ENCODE measurements at places on chromosomes 11 and 22. TPM values are rescaled to one million over a fixed set of nuclear protein-coding genes. Genes with fewer than 3 reads are reported as not detected.
A peak's percentile ranks its signal among the peaks of the same experiment; 100 is the strongest.

GRCh38 chr22:21780259-21780658, 44.7 kb upstream of the YPEL1 start:
- H3K36me3 ChIP-seq, result no peaks in the 10 kb centered on the region
- H3K27me3 ChIP-seq, result no peaks in the 10 kb centered on the region
- H3K27ac ChIP-seq, result no peak overlapping the region
- no peak for DNase-seq

- no peaks in the 10 kb centered on the region for H3K4me1 ChIP-seq
- no peak for DNase-seq
- no peaks in the 10 kb centered on the region for H3K36me3 ChIP-seq
- H3K27me3 ChIP-seq, result no peaks in the 10 kb centered on the region
Measured at GRCh38 chr22:24214467-24215285, 30.2 kb downstream of the GGT5 start.

DNA sequence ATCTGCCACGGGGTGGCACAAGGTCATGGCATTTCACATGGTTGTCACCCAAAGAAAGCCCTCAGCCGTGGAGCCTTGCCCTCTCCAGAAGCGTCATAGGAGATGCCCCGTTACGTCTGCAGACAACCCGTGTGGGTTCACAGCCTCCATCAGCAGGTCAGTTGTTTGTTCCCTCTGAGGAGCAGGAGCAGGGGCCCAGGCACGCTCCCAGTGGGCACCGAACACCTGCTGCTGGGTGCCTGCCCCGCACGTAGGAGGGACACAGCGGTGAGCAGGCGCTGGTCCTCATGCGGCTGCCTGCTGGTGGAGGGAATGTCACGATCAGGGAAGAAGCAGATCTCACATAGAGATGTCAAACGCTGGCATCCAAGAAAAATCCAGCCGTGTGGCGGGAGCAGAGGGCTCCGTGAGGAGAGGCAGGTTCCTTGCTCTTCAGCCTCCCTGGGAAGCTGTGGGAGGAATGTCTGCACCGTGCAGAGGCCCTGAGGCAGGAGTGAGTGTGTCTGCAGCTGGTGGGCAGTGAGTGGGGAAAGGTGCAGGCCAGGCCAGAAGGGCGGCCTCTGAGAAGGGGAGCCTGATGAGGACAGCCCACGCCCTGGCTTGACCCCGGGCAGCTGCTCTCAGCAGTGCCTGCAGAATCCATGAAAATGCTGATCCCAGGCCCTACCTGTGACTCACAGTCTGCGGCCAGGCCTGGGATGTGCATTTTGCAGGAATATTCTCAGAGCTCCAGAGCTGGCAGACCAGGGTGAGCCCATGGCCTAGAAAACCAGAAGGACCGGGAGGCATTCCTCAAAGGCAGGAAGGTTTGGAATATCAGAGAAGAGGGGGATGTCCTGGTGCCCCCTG, 36.4 kb upstream of the TH start:
- H3K36me3 ChIP-seq, result no peaks in the 10 kb centered on the region
- no peaks in the 10 kb centered on the region for H3K27me3 ChIP-seq
- H3K27ac ChIP-seq, result no peak overlapping the region
- H3K4me1 ChIP-seq, result no peaks in the 10 kb centered on the region
- peak; percentile 4 for DNase-seq

DNA sequence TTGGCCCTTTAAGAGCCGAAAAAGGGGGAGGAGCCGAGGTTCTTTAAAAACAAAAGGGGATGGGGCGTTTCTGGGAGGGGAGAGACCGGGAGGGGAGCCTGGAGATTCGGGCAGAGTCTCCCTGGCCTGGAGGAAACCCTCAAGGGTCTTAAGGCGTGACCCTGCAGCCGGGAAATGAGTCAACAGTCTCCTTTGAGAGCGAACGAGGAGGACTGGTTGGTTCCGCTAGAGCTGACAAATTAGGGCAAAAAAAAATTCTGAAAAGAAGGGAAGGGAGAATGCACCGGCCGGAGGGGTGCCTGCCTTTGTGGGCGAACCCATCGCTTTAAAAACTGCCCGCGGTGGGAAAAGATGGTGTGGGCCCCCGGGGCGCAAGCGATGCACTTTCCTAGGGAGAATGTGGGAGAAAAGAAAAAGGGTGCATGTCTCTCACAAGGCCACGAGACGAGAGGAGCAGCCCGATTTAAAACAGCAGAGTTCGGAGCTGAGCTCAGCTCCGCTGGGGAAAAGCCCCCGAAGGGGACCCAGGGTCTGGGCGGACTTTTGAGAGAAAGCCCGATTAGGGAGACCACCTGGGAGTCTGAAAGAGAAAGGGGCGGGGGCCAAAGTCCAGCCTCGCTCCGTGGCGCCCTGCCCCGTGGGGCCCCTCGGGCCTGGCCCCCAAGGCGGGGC, 874 bp downstream of the ZFTA start:
- no peaks in the 10 kb centered on the region for H3K27me3 ChIP-seq
- H3K36me3 ChIP-seq, result no peaks in the 10 kb centered on the region
- peak overlapping the region; percentile 80 for H3K4me3 ChIP-seq

GRCh38 chr22:21928048-21928447, 24.6 kb downstream of the PPM1F start:
- no peak overlapping the region for H3K4me3 ChIP-seq
- no peak for DNase-seq
- H3K27me3 ChIP-seq, result no peaks in the 10 kb centered on the region
- H3K27ac ChIP-seq, result no peak overlapping the region
- H3K36me3 ChIP-seq, result no peaks in the 10 kb centered on the region
- no peaks in the 10 kb centered on the region for H3K4me1 ChIP-seq

DNA sequence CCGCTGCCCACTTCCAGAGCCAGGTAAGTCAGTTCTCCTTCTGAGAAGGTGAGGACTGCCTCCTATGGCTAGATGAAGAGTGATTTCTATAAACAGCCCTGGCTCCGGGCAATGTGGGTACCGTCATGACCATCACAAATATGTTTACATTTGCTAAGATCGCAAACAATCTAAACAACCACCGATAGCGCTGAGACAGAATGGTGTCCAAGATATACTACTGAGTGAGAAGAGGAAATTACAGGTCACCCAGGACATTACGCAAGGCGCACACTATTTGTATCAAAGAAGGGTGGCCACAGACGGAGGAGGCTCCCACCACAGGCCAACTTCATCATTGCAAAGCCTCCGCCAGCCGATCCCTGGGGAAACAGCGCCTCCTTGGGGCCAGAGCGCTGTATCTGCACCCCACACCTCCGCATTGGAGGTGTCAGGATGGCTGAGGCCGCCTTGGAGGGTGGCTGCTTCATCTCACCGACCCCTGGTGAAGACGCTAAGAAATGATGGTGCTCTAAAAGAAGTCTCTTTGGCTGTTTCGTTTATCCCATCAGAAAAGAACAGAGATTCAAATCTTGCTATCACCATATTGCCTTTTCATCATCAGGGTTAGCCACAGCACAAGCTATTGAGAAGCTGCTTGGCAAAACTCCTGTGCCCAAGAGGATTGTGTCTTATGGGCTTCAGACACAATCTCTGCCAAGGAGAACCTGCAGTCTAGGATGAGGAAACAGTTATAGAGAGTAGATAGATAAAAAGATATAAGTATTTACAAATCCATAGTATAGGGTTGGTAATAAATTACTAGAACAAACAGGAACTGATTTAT, 12.3 kb upstream of the ASRGL1 start:
- no peaks in the 10 kb centered on the region for H3K27me3 ChIP-seq
- H3K4me1 ChIP-seq, result no peaks in the 10 kb centered on the region
- H3K4me3 ChIP-seq, result no peak overlapping the region

DNA sequence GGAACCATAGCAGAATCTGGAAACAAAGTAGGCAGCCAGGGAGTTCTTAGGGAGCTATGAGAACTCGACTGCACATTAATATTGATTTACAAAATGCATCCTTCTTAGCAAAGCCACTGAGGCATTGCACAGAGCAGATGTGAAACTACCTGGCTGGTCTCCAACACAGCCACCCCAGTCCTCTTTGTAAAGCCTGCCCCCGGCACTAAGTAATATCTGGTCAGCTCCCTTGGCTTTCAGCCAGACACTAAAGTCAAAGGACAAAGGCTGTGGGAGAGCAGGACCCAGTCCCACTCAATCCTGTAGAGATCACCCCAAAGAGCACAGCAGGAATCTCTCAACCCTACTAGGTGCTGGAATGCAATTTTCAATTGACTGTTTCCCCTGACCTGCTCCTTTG, 12.8 kb downstream of the XRRA1 start:
- no peak for DNase-seq
- H3K36me3 ChIP-seq, result no peaks in the 10 kb centered on the region
- H3K4me3 ChIP-seq, result no peak overlapping the region
- no peak overlapping the region for H3K27ac ChIP-seq
- no peaks in the 10 kb centered on the region for H3K27me3 ChIP-seq
- no peaks in the 10 kb centered on the region for H3K4me1 ChIP-seq

DNA sequence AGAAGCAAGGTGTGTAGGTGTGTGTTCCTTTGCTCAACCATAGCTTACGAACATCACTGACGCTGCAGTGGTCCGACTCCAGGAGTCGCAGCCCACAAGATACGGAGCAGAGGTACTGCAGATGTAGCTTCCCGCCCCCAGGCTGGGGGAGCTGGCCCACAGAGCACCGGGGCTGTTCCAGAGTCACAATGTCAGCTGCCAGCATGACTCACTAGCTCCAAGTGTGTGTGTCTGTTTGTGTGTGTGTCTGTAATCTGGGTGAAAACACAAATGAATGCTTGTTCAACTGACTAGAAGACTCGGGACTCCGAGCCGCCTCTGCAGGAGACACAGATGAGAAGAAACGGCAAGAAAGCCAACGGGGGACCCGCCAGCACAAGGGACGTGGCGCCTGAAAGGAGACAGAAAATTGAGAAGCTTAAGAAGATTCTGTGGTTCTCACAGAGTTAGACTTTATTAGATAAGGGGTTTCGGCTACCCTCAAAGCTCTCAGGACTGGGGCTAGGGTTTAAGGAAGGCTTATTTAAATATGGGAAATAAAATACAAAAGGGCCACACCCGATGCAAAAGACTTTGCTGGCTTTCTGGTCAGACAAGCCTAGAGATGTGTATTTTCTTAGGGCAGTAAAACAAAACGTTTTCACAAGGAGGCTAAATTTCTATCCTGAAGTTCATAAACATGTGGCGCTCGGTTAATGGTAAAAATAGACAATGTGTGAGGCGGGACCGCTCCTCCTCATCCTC, 10.7 kb downstream of the VSIG10L2 start:
- DNase-seq, result peak; percentile 88
- peaks cover 18% of the 10 kb centered on the region for H3K4me1 ChIP-seq
- peak overlapping the region; percentile 74 for H3K27ac ChIP-seq
- no peaks in the 10 kb centered on the region for H3K36me3 ChIP-seq
- H3K4me3 ChIP-seq, result no peak overlapping the region

CLCF1 gene
- 6.6 TPM for total RNA-seq

OR56A1 gene
- total RNA-seq, result not detected
